ENCODE measurements at places on chromosomes 12 and 14.

- no peak for DNase-seq
Measured at GRCh38 chr14:71267007-71267513, 359.8 kb downstream of the PCNX1 start.

DNA sequence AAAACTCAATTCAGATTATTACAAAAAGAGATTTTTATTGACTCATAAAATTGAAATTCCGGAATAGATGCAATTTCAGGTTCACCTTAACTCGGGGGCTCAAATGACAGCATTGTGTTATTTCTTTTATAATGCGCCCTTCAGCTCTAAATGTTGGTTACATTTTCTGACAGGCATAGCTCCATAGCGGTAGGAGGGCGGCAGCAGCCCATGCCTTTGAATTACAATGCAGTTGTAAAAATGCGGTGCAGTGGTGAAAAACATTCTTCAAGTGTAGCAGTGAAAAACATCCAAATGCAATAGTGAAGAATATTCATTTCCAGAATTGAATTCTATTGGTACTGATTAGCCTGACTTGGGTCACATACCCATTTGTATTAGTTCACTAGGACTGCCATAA, 215.3 kb upstream of the PKP2 start:
- no peak for DNase-seq

- DNase-seq = no peak
Measured at GRCh38 chr12:80715713-80716249, 931 bp upstream of the MYF5 start.

- DNase-seq = no peak
Measured at GRCh38 chr12:49524660-49525324, 14.0 kb upstream of the KCNH3 start.

DNA sequence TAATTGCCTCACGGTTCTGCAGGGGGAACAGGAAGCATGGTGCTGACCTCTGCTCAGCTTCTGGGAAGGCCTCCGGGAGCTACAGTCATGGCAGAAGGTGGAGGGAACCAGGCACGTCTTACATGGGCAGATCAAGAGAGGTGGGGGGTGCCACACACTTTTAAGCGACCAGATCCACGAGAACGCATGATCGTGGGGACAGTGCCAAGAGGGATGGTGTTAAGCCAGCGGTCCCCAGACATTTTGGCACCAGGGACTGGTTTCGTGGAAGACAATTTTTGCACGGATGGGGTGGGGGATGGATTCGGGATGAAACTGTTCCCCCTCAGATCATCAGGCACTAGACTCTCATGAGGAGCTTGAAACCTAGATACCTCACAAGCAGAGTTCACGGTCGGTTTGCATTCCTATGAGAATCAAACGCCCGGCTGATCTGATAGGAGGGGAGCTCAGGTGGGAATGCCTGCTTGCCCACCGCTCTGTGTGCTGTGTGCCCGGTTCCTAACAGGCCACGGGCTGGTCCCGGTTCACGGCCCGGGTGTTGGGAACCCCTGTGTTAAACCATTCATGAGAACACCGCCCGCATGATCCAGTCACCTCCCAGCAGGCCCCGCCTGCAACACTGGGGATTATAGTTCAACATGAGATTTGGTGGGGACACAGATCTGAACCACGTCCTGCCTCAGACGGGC, 96.9 kb downstream of the ADGRD1 start:
- peak; percentile 25 for DNase-seq

- DNase-seq = no peak
Measured at GRCh38 chr12:92608151-92609091, 94.4 kb upstream of the PLEKHG7 start.
